ENCODE measurements at places on chromosomes 1 and 21. TPM values are rescaled to one million over a fixed set of nuclear protein-coding genes. Genes with fewer than 3 reads are reported as not detected.

DNA sequence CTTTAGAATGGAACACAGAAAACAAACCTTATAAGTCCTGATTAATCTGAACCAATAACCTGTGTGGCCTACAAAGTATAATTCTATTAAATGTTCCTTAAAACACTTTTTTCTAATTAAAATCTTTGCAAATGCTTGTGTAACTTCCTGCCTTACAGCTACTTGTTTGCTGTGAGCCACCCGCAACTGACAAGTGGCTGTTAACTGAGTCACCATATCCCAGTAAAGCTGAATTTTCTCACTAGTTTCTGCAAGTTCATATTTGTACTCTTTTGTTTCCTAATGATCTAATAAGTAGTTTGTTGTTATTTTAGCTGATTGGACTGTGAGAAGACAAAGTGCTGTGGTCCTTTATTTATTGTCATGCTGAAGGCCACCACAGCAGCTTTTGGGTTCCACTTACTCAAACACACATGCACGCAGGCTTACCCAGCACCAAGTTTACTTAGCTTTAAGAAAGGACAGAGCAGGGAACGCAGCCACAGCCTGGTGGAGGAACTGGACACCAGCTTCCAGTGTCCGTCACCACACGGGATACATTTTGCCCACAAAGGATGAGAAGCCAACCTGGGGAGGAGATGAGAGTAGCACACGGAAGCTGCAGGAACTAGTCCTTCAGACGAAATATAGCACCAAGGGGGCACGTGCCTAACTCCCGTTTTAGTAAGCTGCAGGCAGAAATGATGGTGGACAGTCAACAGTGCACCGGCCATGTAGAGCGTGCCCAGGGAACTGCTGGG, 47.8 kb downstream of the LCA5L start:
- DNase-seq, result no peak

DNA sequence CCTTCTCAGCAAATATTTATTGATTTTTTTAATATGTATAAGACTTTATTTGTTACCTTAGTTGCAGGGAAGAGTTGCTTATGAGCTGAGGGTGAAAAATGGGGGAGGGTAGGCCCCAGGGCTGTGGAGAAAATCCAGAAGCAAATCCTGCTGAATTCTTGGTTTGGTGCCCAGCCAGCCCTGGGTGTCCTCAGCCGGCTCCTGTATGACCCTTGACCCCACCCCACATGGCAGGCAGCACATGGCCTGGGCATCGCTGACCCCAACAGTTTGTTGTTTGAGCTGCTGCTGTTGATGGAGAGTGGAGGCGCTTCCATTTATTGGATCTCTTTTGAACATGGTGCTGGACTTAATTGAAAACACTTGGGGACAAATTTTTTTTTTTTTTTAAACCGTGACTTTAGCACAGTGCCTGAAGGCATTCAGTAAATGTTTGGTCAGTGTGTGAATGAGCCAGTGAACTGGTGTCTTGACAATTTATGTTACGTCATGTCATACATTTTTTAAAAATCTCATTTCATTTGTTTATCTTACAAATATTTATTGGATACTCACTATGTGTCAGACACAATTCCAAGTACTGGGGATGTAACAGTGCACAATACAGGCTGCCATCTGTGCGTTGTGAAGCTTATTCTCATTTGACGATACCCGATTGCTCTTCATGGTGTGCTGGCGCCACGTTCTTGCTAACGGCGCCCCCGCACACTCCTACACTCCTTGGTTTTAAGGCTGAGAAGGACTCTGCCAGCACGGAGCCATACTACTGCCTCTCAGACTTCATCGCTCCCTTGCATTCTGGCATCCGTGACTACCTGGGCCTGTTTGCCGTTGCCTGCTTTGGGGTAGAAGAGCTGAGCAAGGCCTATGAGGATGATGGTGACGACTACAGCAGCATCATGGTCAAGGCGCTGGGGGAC, 98.8 kb downstream of the MTR start:
- DNase-seq, result no peak

- DNase-seq, result no peak
Measured at GRCh38 chr1:24379733-24380315, 33.8 kb downstream of the STPG1 start.

PTCH2 gene
- 1.5 TPM for total RNA-seq

- no peak for DNase-seq
Measured at GRCh38 chr1:181317261-181317930, 165.9 kb upstream of the CACNA1E start.

TMEM269 gene
- 0.18 TPM for total RNA-seq

- DNase-seq, result peak; percentile 90
Measured at GRCh38 chr1:93846206-93846991, 32.6 kb downstream of the DNTTIP2 start.

TCP10L gene
- 0.18 TPM for total RNA-seq

APCS gene
- total RNA-seq, result not detected

GRCh38 chr1:1558591-1558990, 16.1 kb downstream of the SSU72 start:
- DNase-seq, result no peak

FAM163A gene
- 0.16 TPM for total RNA-seq

LGR6 gene
- total RNA-seq, result 9.2 TPM

- DNase-seq, result no peak
Measured at GRCh38 chr1:53683986-53684740, 54.8 kb downstream of the GLIS1 start.

- no peak for DNase-seq
Measured at GRCh38 chr1:243438815-243439214, 183.0 kb downstream of the SDCCAG8 start.

GRCh38 chr1:245953876-245954660, 553.0 kb downstream of the SMYD3 start:
- DNase-seq, result no peak

GRCh38 chr1:58931756-58932155, 147.9 kb upstream of the JUN start:
- DNase-seq, result no peak

GRCh38 chr1:72678683-72679082, 396.3 kb upstream of the NEGR1 start:
- DNase-seq, result no peak

DNA sequence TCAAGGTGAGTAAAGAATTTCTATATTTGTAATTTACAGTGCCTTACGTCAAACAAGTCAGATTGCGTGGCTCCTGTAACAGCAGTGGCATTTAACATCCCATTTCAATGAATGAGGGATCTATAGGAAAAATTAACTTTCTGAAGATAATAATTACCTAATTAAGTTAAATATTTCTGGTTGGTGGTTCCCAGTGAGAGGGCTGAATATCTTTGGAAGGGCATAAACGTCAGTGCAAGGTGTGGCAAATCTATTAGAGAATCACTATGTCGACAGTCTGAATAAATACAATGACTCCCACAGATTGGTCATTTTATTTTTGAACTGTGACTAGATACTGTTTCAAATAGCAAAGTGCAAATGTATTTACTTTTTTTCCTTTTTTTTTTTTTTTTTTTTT, 80.0 kb downstream of the S1PR1 start:
- DNase-seq, result no peak

- DNase-seq, result no peak
Measured at GRCh38 chr1:206517784-206518183, 10.5 kb downstream of the RASSF5 start.

OR2L13 gene
- not detected for total RNA-seq

DNA sequence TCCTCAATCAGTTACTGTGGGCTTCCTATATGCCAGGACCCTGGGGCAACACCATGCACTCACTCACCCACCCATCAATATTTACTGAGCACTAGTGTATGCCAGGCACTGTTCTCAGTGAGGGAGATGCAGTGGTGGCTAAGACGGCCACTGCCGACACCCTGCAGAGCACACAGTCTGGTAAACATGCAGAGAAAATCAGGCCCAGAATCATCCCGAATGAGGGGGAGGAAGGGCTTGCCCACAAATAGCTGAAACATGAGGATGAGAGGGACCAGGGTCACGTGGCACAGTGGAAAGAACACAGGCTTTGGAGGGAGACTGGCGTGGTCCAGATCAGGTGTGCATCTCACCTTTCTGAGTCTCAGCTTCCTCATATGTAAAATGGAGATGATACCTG, 89.2 kb upstream of the IGSF21 start:
- DNase-seq, result no peak

GRCh38 chr1:185957441-185958363, 223.5 kb downstream of the HMCN1 start:
- no peak for DNase-seq

DNA sequence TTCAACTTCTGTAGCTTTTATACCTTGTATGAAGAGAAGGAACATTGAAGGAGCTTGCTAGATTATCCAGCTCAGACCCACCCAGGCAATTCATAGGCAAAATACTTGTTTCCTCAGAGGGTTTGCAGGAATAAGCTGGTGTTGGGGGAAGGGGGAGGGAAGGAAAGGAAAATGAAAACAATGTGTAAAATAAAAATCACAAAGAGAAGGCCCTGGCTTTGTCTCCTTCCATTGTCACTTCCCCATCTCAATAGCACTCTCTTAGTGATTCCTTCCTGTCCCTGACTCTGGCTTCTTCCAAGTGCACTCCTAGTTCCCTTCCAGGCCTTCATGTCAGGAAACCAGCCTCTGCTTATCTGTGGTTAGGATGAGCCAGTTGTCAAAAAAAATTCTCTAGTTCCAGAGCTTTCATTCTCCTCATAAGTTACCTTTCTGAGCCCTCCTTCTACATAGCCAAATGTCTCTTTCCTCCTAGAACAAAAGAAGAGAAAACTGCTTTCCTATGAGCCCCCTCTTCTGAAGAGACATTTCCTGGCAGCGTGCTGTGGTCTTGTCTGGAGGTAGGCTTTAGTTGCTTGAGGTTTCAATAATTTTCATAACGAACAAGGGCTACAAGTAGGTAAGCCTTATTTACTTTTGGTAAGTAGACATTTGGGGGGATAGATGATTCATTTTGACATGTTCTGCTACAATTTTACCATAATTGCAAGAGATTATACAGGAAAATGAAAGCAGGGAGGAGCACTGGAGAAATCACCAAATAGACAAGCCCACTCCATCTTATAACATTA, 45.7 kb downstream of the FASLG start:
- DNase-seq, result no peak

AKNAD1 gene
- total RNA-seq, result not detected

DNA sequence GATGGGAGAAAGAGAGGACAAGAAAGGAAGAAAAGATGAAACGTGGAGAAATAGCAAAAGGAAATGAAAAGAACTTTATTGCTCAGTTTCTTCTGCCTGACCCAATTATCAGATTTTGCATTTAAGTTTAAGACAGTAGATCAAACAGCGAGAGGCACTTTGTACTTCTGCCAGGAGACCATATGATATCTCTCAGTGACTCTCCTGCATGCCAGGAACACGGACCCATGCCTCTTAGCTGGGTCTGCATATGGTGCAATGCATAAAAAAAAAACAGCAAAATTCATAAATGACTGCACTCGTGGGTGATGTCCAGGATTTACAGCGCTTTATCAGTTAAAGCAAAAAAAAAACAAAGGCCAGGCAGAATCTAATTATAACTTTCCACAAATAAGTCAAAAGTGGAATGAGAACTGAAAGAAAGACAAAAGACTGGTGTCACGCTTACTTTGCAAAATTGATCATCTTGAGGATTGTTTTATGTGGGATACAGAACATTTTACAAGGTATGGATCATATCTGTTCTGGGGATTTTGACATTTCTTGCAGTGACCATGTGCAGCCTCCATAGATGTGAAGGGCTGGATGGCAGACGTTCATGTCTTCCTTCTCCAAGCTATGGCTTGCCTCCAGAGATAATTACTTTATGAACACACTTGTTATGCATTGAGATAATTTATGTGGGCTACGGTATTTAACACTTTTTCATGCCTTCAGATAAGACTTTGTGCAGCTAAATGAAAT, 79.5 kb downstream of the RUNX1 start:
- DNase-seq, result no peak

MAP10 gene
- 4.0 TPM for total RNA-seq

FMO3 gene
- total RNA-seq, result 0.65 TPM
